ENCODE measurements at places on chromosomes 16 and 17.

DNA sequence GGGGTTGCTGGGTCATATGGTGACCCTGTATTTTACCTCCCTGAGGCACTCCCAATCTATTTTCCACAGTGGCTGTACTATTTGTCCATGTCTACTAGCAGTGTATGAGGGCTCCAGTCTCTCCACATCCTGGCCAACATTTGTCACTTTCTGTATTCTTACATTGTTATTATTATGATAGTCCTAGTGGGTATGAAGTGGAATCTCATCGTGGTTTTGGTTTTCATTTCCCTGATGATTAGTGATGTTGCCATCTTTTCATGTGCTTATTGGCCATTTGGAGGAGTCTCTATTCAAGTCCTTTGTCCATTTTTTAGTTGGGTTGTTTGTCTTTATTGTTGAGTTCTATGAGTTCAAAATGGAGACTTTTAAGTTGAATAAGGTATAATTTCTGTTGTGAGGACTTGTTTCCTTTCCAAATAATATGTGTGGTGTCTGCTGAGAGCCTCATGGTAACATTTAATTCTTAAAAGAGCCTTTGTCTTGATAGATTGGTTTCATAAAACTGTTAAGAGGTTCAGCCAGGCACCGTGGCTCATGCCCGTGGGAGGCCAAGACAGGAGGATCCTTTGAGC is 108.2 kb downstream of the RPTOR start:
- DNase-seq, result no peak

DNA sequence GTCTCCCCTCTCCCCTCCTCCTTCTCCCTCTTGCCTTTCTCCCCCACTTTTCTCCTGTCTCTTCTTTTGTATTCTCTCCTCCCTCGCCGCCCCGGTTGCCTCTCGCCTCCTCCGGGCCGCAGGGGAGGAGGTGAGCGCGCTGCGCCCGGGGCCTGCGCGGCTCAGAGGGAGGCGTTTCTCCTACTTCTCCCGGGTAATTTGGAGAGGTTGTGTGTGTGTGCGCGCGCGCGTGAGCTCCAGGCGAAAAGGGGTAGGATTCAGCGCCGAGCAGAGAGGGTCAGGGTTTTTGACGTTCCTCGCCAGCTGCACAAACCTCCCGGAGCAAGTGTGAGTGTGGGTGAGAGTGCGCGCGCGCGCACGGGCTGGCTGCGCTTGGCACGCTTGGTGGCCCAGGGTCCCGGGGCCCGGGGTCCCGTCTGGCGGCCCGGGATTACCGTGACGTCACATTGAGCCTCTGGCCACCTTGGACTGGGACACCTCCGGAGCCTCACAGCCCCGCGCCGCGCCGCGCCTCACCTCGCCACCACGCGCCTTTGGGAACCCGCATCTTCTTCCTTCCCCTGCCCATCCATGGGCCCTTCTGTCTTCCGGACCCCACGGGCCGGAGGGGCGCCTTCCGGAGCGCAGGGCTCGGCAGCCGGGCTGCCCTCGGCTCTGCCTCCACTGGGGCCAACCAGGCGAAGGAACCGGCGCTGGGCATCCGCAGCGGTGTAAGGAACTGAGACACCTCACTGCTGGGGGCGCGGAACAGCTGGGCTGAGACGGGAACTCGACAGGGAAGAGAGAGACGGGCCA is 479 bp downstream of the IRX6 start:
- DNase-seq, result no peak

DNA sequence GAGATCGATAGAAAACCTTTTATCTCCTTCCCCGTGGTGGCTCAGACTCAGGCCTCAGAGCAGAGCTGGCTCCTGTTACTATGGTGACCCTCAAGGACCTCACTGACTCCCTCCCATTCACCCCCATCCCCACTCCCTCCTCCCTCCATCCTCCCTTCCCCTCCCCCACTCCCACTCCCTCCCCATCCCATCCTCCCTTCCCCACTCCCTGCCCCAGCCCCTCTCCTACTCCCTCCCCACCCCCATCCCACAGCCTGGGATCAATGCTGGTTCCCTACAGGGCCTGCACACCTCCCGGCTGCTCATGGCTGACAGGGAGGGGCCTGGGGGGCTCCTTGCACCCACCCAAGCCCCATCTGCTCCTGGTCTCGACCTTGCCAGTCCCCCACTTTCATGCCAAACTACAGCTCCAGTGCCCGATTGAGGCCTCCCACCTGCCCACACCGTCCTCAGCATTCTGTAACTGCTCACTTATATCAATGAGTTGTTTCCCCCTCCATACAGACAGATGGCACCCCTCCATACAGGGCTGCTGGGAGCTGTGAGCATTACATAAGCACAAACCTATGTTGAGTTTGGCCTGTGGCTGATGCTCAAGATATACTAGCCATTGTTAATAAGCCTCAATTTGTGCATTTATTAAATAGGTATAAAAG is 11.6 kb upstream of the RAI1 start:
- no peak for DNase-seq

DNA sequence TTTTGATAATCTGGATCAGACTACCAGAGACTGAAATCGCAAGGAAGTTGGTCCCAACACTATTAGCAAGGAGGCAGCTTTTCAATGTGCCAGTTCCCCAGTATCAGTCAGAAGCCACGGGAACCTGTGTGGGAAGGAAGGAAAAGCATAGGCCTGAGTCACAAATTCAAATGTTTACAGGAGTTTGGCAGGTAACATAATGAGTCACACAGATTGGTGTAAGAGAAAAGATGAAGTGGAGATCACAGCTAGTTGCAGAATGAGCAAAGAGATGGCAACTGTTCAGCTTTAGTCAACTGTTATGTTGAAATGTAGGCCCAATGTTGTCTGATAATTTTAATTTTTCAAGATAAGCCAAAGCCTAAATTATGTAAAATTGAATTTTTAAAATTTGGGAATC is 28.1 kb upstream of the ITGA2B start:
- DNase-seq, result no peak

DNA sequence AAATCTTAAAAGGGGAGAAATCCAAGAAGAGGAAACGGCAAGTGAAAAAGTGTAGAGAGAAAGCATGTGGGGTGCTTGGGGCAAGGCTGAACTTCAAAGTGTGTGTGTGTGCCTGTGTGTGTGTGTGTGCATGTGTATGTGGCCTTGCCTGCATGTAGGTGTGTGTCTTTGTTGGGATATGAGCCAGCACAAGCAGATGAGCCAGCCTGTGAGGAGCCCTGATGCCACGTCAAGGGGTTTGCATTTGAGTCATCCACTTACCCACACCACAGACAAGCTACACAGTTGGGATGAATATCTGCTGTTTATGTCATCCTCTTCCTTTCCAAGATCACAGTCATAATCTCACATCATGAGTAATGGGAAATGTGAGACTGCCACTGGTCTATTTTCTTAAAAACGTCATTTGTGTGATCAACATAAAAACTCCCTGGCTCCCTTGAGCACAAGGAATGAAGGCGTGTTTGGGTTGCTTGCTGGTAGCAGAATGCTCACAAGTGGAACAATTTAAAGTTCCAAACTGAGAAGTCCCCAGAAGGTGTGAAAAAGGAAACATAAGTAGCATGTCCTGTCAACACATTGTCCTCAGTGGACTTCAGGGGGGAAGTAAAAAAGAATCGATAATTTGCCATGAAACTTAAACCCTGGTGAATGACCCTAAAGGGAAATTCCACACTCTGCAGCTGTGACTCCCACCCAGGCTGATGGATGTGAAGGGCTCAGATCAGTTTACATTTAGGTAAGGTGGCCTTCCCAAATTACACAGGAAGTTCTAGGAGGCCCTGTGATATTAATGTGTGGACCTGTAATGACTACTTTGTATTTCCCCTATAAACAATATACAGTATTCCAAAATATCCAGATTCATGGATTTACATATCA is 14.7 kb downstream of the KCTD19 start:
- peak; percentile 57 for DNase-seq

Measured in activated CD4-positive, alpha-beta T cell treated with anti-CD3 and anti-CD28 coated beads, Interleukin-2, amount 50 U/mL, for 4 hours (primary cell).